ENCODE measurements at places on chromosomes 6 and 20.

DNA sequence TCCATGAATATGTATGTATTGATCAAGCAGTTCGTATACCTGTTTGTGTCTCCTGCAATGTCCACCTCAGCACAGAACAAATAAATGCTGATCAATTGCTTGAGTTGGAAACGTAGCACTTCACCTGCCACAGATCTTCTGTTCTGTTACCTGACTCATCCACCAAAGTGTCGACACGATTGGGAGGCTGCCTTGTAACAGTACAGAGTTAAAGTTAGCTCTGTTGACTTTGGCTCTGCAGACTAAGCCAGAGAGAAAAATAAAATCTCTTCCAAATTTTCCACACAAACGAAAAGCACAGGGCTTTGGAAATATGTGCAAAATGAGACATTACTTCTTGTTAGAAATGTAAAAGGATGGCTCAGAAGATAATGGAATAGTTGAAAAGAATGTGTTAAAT lies 245.4 kb downstream of the NRN1 start:
- DNase-seq, result no peak

DNA sequence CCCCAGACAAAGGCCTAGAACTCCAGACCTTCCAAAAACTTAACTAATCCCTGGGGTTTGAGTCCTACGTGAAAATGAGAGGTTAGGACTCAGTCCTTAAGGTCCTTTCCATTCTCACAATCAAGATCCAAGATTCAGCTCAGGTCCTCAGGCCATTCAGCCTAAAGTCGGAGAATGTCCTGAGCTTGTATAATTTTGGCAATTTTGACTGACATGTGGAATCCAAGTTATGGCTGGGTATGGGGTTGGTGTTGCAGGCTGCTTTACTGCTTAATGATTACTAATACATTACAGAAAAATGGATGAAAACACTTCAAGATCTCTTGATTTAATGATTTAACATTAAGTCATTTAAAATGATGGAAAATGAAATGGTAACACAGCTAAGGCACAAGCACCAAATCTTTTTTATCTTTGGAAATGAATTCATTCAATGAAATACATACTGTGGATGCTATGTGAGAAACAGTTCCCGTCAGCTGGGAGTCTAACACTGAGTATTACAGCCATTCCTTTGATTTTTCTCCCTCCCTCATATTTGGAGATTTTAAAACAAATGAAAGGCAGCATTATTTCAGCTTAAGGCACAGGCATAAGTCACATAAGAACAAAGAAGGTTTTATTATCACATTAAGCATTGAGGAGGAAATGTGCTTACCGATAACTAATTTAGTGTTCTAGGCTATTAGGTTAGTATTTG lies 1.3 kb downstream of the ARHGAP18 start:
- DNase-seq, result no peak

GRCh38 chr6:33945931-33946330 lies 142.1 kb upstream of the MLN start:
- no peak for DNase-seq

DNA sequence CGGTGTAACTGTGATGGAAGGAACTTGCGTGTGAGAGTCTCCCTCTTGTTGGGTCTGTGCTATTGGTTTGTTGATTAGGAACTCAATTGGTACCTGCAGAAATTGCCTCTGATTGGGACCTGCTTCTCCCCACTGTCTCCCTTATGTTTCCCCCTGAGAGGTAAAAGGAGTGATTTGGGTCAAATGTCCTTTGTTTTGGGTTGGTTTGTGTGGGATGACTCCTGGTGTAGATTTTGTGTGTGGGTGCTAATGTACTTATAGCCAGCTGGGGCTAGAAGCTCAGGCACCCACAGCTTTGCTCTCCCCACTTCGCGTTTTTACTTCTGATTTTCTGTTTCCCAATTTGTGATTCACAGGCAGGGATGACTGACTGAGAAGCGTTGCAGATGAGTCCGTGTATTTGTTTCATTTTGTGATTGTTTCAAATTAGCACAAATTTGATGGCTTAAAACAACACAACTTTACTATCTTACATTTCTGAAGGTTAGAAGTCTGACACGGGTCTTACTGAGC lies 79.1 kb downstream of the UTRN start:
- DNase-seq, result no peak

DNA sequence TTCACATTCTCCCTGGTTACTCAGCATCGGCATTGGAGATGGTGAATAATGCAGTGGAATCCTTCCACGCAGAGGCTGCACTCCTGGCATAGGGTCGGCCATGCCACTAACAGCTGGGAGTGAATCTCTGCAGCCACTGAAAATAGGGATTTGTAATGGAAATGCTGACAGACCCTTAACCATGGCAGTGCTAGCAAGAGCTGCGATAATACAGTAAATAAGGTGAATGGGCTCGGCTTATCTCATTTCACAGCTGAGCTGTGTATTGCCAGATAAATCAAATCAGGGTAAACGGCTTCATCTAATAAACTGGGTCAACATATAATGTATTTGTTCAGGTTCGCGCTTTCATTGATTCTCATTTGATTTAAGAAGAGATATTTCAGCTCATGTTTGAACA lies 156.8 kb downstream of the SLC35B3 start:
- no peak for DNase-seq

GRCh38 chr20:46367967-46368901 lies 38.2 kb downstream of the ELMO2 start:
- no peak for DNase-seq

Measured in activated naive CD4-positive, alpha-beta T cell (primary cell).